Uterus (tissue), 4 donors: ENCODE measurements at places on chromosomes 5 and 9. TPM values are rescaled to one million over a fixed set of nuclear protein-coding genes. Genes with fewer than 3 reads are reported as not detected.

GRCh38 chr9:137762414-137763061 lies 115.0 kb upstream of the CACNA1B start:
- no peaks in the 10 kb centered on the region for H3K4me1 ChIP-seq
- no peaks in the 10 kb centered on the region for H3K36me3 ChIP-seq
- H3K4me3 ChIP-seq, result no peak overlapping the region

- no peaks in the 10 kb centered on the region for H3K27me3 ChIP-seq
- no peak overlapping the region for H3K27ac ChIP-seq
- DNase-seq, result no peak
- H3K4me1 ChIP-seq, result peaks cover 3% of the 10 kb centered on the region
Measured at GRCh38 chr9:20472342-20473045, 149.8 kb downstream of the MLLT3 start.

DNA sequence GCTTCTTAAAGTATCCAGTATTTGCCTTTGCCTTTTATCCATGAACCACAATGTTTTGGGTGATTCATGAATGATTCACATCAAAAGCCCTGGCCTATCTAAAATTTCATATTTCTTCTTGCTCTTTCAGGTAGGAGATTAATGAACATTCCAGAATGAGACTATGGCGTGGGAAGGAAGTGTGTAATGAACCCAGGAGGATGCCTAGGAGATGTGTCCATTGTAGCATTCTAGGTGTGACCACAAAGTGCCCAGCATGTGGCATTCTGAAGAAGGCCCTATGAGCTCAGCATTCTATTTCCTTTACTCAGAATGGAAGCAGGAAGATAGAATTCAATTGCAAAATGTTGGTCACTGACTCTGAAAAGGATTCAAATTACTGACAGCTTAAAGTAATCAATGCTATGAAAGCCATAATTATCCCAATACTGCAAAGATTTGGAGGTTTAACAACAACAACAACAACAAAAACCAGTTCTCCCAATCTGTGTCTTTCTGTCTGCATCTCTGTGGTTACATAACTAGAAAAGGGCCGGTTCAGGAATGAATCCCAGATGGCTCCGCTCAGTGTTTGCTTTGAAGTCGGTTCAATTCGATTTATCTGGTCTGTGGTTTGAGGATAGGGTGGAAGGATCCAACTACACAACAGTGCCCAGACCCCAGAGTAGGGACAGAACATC lies 126.7 kb downstream of the FOXD1 start:
- H3K4me1 ChIP-seq, result no peaks in the 10 kb centered on the region
- H3K4me3 ChIP-seq, result no peak overlapping the region
- no peak for DNase-seq
- H3K27ac ChIP-seq, result no peak overlapping the region

Gene IFNA7
- not detected for total RNA-seq

Gene ANKS6
- 13.8 TPM for total RNA-seq

- H3K4me1 ChIP-seq, result no peaks in the 10 kb centered on the region
- H3K27me3 ChIP-seq, result no peaks in the 10 kb centered on the region
- no peak for DNase-seq
- H3K36me3 ChIP-seq, result no peaks in the 10 kb centered on the region
- H3K4me3 ChIP-seq, result no peak overlapping the region
Measured at GRCh38 chr5:20294696-20295095, 306.7 kb upstream of the CDH18 start.

Gene ZNF346
- total RNA-seq, result 23.5 TPM

GRCh38 chr5:66134407-66134861 lies 9.7 kb upstream of the SREK1 start:
- H3K27ac ChIP-seq, result no peak overlapping the region
- H3K4me3 ChIP-seq, result no peak overlapping the region
- H3K36me3 ChIP-seq, result no peaks in the 10 kb centered on the region
- H3K4me1 ChIP-seq, result no peaks in the 10 kb centered on the region
- H3K27me3 ChIP-seq, result no peaks in the 10 kb centered on the region
- no peak for DNase-seq

DNA sequence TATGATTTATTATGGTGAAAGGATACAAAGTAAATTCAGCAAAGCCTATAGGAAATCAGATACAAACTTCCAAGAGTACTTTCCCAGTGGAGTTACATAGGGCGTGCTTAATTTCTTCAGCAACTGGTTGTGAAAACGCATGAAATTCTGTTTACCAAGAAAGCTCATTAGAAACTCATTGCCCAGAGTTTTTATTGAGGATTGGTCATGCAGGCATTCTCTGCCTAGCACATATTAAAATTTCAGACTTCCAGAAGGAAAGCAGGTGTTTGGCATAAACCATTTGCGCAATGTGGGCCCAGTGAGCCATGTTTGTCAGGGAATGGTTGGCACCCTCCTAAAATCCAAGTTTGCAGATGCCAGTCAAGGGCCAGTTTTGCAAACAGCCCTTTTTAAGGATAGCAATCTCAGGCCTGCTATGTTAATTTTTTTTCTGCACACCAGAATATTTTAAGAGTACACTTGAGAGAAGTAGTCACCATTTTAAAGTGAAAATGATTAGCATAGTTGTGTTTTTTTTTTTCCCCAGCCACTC lies 311.1 kb upstream of the CHD1 start:
- no peaks in the 10 kb centered on the region for H3K36me3 ChIP-seq
- H3K4me1 ChIP-seq, result no peaks in the 10 kb centered on the region
- H3K4me3 ChIP-seq, result no peak overlapping the region
- no peak overlapping the region for H3K27ac ChIP-seq

Gene ZNF658
- total RNA-seq, result 12.6 TPM

DNA sequence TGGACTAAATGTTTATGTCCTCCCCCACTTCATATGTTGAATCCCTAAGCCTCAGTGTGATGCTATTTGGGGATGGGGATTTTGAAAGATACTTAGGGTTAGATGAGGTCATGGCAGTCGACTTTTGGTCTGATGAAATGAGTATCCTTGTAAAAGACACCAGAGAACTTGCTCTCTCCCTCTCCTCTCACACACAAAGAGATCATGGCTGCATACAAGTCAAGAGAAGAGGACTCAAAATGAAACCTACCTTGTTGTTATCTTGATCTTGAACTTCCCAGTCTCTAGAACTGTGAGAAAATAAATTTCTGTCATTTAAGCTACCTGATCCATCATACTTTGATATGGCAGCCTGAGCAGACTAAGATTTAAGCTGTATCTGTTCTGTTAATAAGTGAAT lies 144.0 kb upstream of the HAPLN1 start:
- H3K36me3 ChIP-seq, result no peaks in the 10 kb centered on the region
- DNase-seq, result no peak
- no peak overlapping the region for H3K27ac ChIP-seq
- no peaks in the 10 kb centered on the region for H3K27me3 ChIP-seq

GRCh38 chr5:132176987-132177386 lies 50.7 kb downstream of the P4HA2 start:
- H3K4me1 ChIP-seq, result no peaks in the 10 kb centered on the region
- H3K27me3 ChIP-seq, result no peaks in the 10 kb centered on the region
- H3K4me3 ChIP-seq, result no peak overlapping the region
- no peak for DNase-seq
- H3K27ac ChIP-seq, result no peak overlapping the region

Gene INSL4
- not detected for total RNA-seq

- peak; percentile 56 for DNase-seq
- H3K36me3 ChIP-seq, result no peaks in the 10 kb centered on the region
- H3K27ac ChIP-seq, result peak overlapping the region; percentile 95
Measured at GRCh38 chr9:35908504-35909125, 675 bp upstream of the SPAAR start.

GRCh38 chr9:706606-707459 lies 134.7 kb upstream of the DMRT1 start:
- DNase-seq, result peak; percentile 79
- H3K4me1 ChIP-seq, result no peaks in the 10 kb centered on the region
- H3K36me3 ChIP-seq, result no peaks in the 10 kb centered on the region
- H3K27me3 ChIP-seq, result no peaks in the 10 kb centered on the region
